ENCODE measurements at places on chromosomes 13 and 19. TPM values are rescaled to one million over a fixed set of nuclear protein-coding genes. Genes with fewer than 3 reads are reported as not detected.

- no peak for DNase-seq
Observed at GRCh38 chr19:41619018-41619556, 7.8 kb downstream of the CEACAM4 start.

DNA sequence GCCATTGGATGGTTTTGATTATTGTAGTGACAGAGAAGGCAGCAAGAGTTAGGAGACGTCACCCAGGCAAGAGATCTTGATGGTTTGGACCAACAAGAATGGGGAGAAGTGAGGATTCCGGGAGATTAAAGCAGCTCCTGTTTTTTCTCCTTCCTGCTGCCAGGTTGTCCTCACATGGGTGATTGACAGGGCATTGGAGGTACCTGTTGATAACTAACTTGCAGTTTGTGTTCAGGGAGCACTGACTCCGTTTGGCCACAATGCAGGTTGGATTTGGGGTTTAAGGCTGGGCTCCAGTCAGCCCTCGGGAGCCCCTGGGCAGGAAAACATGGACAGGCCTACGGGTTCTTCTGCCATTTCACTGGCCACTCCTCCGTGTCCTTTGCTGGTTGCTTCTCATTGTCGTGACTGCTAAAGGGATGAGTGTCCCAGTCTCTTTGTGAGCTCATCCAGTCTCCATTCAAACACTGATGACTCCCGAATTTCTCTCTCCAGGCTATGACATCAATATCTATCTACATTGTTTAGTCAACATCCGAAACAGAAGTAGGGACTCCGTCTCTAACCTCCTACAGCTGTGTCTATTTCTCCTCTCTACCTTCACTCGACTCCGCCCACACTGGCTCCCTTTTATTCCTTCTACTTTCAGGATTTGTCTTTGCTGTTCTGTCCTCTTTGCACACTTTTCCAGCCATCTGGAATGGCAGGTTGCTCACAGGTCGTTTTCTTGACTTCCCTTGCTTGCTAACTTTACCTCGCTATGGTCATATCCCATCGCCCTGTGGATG, 1.3 kb upstream of the PTOV1 start:
- peak; percentile 36 for DNase-seq

DNA sequence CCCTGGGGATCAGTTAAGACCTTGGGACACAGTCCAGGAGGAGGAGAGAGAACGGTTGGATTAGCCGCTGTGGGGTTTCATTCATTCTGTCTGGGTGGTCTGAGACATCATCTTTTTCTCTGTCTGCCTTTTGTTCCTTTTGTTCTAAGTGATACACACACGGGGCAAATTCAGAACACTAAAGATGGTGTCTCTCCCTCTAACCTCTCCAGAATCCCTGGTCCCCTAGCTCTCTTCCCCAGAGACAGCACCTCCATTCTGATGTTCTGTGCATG, 5.0 kb downstream of the BICRA start:
- no peak for DNase-seq

GRCh38 chr13:46170687-46171086, 11.3 kb downstream of the LCP1 start:
- DNase-seq, result no peak

DNA sequence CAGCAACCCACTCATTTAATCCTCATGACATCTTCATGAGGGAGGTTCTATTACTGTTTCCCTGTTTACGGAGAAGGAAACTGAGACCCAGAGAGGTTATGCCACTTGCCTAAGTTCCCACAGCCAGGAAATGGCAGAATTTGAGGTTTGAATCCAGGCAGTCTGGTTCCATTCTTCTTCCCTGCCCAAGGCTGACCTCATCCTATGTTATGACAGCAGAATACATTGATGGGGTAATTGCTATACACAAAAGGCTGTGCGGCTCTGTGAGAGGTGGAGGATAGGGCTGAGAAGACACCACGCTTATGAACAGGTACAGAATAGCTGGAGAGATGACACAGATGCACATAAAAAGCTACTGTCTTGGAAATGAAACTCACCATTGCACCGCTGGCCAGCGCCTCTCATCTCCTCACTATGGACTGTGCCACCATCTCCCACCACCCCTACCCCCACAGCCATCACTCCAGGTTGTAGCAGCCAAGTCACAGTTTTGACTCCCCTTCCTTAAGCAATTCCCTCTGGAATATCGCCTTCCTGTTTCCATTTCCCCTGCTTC, 11.5 kb downstream of the MAG start:
- DNase-seq, result no peak

- DNase-seq, result no peak
Observed at GRCh38 chr19:56308792-56309191, 5.8 kb downstream of the ZSCAN5A start.

DNA sequence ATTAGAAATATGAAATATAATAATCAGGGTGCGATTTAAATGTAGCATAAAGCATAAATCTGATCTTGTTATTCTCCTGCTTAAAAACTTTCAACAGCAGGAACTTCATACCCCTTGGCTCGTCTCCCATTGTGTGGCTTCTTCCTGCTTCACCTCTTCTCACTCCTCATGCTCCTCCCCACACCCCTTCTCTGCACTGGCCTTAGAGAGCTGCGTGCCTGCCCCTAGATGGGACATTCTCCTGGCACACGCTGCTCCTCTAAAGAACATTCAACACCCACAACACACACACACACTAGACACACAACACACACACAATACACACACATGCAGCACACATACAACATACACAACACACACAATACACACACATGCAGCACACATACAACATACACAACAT, 104.6 kb upstream of the RAP2A start:
- DNase-seq, result no peak

DNA sequence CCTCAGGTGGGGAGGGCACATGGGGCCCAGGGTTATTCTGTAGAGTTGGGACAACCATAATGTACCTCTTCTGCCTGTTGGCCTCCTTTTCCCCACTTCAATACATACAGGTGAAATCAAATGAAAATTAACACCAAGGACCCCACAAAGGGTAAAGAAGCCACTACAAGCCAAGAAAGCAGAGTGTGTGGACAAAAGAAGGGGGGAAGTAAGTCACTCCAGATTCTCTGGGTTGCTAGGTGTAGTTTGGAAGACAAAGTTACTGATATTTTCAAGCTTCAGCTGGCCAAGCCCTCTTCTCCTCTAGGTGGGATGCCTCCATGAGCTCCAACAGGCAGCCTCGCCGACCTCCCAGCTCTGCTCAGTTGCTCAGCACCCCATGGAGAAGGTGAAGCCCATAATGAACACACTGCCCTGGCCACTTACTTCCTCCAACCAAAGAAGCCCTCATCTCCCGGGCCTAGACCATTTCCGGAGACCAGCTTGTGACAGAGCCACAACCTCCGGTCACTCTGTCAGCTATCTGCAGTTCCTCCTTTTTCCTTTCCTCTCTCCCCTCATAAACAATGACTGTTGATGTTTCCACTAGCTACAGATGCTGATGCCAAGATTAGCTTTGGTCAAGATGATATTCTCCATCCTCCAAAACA, 66.8 kb upstream of the MED4 start:
- DNase-seq, result no peak

- no peak for DNase-seq
Observed at GRCh38 chr19:29543381-29543780, 17.6 kb downstream of the VSTM2B start.

GRCh38 chr19:17829855-17830566, 8.7 kb upstream of the INSL3 start:
- DNase-seq, result peak; percentile 60

DNA sequence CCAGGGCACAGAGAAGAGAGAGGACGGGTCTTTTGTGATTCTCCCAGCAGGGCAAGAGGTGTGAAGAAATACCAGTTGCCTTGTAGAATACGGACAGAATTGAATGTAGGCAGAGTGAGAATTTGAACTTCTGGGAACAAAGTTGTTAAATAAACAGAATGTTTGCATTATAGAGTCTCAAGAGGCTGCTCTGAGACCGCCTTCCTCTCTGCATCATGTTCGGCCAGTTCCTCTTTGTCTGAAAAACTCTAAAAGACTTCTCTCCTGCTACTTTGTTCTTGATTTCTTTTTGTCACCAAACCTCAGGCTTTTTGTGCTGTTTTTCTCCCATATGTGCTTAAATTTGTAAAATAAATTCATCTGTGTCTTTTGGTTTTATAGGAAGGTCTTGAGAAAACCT, 256.4 kb downstream of the DLEU7 start:
- no peak for DNase-seq

GRCh38 chr13:40777166-40777808, 6.3 kb upstream of the MRPS31 start:
- DNase-seq, result no peak

DNA sequence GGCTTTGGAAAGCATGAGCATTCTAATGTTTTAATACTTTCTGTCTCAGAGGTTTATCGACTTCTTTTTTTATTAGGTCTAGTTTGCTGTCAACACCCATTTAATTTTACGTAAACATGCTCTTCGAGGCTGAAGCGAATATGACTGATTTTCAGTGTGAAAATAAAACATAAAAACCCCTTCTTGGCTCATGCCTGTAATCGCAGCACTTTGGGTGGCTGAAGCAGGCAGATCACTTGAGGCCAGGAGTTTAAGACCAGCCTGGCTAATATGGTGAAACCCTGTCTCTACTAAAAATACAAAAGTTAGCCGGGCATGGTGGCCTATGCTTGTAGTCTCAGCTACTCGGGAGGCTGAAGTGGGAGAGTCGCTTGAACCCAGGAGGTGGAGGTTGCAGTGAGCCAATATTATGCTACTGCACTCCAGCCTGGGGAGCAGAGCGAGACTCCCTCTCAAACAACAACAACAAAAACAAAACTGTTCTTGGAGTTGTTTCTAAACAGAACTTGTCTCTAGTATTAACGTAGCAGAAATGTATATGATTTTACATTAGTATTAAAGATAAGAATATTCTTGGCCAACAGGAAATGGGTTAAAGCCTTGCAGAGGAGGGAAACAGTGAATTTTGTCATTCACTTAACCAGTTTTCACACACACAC, 7.1 kb upstream of the IGFL3 start:
- no peak for DNase-seq

DNA sequence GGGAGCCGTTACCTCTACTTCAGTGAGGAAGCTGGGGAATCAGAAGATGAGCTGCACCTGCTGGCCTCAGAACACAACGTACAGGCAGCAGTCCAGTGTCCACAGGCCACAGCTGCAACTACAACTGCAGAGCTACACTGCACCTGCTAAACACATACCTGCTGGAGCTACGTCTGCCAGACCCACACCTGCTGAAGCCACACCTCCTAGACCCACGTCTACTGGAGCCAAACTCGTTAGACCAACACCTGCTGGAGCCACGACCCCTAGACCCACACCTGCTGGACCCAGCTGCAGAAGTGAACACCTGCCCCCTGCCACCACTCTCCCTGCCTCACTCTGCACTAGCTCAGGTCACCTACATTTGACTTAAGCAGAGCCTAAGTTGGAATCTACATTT, 169.9 kb downstream of the USP12 start:
- no peak for DNase-seq

GRCh38 chr19:41882568-41883462, at the start of gene ARHGEF1:
ARHGEF1 (plus strand) TSS chr19:41883184; CDS start chr19:41888083, 4,899 bp downstream.
- DNase-seq, result peak; percentile 63

DNA sequence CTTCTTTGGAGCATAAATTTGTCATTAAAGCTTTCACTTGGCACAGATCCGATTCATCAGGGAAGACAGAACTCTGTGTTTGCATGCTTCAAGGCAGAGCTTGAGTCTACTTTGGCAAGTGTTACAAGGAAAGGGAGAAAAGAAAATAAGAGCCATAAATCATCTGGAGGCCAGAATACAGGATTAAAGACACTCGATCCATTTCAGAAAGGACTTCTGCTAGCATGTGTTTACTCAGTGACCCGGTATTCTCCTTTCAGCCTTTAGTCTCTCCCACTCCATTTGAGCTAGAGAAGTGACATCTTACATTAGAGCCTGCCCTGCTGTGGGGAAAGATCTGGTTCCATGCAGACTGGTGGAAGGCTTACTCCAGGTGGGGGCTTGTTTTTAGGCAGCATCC, 306.4 kb downstream of the KLF5 start:
- DNase-seq, result no peak

DNA sequence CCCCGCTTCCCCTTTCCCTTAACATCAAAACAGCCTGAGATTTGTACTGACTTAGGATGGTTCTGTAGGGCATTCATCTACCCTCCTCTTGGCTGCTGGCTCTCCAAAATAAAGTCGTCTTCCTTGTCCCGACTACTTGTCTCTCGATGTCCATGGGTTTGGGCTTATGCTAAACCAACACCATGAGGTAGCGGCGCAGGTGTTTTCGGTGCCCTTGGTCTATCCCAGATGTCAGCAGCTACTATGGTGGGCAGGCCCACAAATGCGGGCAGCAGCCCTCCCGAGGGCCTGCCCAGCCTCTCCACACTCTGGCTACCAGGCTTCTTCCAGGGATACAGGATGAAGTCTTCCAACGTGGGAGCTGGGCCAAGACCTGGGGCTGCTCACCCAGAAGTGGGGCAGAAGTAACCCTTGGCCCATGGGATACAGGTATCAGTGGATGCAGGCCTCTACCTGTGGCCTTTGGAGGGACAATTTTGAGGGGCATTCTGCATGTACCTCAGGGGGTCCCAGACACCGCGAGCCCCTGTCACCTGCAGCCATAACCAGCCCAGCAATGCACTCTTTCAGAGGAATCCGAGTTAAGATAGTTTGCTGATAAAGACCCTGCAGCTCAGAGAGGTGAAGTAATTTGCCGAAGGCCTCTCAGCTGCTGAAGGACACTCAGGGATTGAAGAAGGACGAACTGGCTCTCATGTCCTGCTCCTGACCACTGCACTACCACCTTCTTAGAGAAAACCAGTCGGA, 47.8 kb upstream of the VSTM2B start:
- DNase-seq, result no peak

GRCh38 chr19:32875428-32875827, 5.9 kb upstream of the SLC7A9 start:
- no peak for DNase-seq

DNA sequence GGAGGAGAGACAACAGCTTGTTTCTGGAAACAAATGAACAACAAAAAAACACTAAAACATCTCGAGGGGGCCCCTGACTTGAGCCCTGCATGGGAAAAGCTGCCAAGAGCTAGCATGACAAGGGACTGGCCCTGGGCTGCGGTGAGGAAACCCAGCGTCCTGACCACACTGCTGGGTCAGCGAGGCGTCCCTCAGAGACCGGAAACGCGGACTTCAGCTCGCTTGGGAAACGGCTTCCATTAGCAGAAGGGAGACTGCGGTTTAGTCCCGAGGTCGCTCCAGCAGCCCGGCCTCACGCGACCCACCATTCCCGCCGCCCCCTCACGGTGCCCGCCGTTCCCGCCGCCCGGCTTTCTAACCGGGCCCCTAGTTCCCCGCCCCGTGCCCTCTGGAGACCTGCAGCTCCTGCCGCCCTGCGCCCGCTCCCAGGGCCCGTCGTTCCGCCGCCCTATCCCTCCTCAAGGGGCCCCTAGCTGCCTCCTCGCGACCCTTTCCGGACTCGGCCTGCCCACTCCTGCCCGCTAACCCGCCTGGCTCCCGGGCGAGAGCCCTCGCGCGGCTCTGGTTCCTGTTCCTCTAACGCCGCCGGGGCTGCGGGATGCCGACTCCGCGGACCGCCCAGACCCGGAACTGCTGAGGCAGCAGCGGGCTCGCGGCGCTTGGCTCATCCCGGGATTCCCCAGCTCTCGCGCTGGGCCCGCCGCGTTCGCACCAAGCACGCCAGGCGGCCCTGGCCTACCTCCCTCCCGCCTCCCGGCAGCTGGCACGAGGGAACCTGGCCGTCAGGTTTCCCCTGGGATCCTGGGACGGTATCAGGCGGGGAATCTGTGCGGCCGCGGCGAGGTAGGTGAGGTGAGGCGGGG, at the start of gene CCDC122:
TSS of gene CCDC122 (minus strand) at position 849 of the 863 bp plus-strand sequence. CDS start 10,364 bp downstream, outside the sequence.
- DNase-seq, result peak; percentile 90

The C3 gene
- 162 TPM for total RNA-seq

The TMEM190 gene
- not detected for total RNA-seq

The ISYNA1 gene
- total RNA-seq, result 15.1 TPM

The PLIN5 gene
- total RNA-seq, result 1.9 TPM

The LIM2 gene
- not detected for total RNA-seq

The MCEMP1 gene
- not detected for total RNA-seq

The CEACAM3 gene
- 1.2 TPM for total RNA-seq

The SLC7A9 gene
- 0.73 TPM for total RNA-seq

The IRF2BP1 gene
- total RNA-seq, result 25.0 TPM

The OVOL3 gene
- total RNA-seq, result not detected

All from left colon (tissue), 2 donors.